ENCODE measurements at places on chromosomes 12 and 14. TPM values are rescaled to one million over a fixed set of nuclear protein-coding genes. Genes with fewer than 3 reads are reported as not detected.

The A2M gene
- 10.2 TPM for total RNA-seq

The LALBA gene
- not detected for total RNA-seq

The KRT8 gene
- 217 TPM for total RNA-seq

The AICDA gene
- total RNA-seq, result not detected

The FBXO21 gene
- 54.7 TPM for total RNA-seq

The CCDC177 gene
- not detected for total RNA-seq

The SYNDIG1L gene
- not detected for total RNA-seq

The DLGAP5 gene
- 41.8 TPM for total RNA-seq

The ITGB7 gene
- total RNA-seq, result under 0.01 TPM

The NFATC4 gene
- total RNA-seq, result 57.7 TPM

The CLEC4E gene
- total RNA-seq, result not detected

The PLEKHA5 gene
- 34.5 TPM for total RNA-seq

The TEX22 gene
- total RNA-seq, result not detected

The LMNTD1 gene
- total RNA-seq, result not detected

The DCP1B gene
- total RNA-seq, result 20.3 TPM

The SLC17A8 gene
- not detected for total RNA-seq

The LGR5 gene
- not detected for total RNA-seq

All from placental pericyte (primary cell).